ENCODE measurements at places on chromosomes 5 and 9.

GRCh38 chr9:14924230-14925219 is 14.3 kb upstream of the FREM1 start:
- no peak for DNase-seq

GRCh38 chr9:133771486-133772482 is 33.6 kb upstream of the SARDH start:
- no peak for DNase-seq

GRCh38 chr9:77507212-77507961 is 140.7 kb downstream of the GNA14 start:
- DNase-seq: no peak

DNA sequence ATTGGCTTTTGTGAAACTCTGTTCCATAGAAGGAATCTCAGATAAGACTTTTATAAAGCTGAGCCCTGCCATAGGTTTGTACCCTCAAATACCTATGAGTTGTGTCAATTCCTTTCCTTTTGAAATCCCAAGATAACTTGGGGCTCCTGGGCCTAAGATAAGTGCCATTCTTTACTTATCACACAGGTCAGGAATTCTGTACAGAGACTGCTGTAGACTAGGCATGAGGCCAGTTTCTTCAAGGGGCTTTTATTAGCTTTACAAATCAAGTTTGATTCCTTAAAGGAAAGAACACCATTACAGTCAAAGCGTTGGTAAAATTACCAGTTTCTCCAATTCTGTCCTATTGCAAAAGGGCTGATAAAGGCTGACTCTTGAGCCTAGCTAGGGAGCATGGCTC is 39.2 kb downstream of the SHC3 start:
- no peak for DNase-seq

DNA sequence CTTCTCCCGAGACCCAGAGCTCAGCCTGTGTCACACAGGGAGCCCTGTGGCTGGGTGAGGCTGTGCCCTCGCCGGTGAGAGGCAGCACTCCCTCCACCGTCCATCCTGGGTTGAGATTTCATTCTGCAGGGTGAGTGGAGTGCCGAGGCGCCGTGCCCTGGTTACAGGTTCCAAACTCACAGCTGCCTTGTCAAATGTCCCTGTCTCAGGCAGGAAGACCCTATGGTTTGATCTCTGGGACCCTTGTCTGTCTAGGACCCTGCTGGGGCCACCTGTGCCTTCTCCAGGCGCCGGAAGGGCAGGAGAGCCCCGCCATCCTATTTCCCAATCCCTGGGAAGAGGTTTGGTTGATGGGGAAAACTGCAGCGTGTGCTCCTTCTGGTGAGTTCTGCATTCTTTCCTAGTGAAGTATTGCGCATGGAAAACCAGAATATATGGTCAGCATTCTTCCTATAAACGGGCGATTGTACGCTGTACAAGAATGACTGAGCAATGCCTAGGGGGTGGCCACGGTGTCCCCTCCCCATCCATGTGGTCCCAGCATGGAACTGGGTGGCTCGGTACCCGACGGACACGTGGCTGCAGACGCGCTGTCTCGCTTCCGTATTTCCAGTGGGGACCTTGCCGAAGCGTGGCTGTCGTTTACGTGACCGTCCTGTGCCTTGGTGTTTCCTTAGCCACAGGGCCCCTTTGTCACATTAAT is 95.9 kb upstream of the COL5A1 start:
- DNase-seq: no peak

DNA sequence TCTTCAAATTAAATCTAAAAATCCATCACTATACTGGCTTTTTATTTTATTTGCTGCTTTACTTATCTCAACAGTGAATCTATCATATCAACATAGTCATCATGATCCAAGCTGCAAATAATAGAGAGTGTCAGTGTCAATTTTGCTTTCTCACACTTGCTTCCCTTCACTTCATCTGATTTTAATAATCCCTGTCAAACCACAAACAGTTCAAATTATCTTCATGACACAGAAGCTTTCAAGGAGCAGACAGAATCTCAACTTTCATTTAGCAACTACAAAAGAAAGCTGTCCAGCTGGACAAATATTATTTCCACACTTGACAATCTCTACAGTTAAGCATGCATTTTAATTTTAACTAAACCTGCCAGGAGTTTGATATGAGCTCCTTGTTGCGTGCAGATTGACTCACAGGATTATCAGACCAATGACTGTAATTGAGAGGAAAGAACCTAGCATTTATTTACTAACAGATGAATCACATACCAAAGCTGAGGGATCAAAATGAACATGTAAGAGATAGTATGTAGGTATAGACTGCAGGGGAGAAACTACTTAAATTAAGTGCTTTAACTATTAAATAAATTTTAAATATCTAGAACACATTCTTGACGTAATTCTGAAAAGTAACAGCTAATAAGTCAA is 56.0 kb downstream of the KIAA0825 start:
- no peak for DNase-seq

GRCh38 chr5:171205375-171205774 is 103.7 kb upstream of the TLX3 start:
- DNase-seq: no peak

GRCh38 chr5:138832218-138832617 is 42.9 kb downstream of the LRRTM2 start:
- no peak for DNase-seq

GRCh38 chr9:93684161-93684765 is 107.9 kb downstream of the PHF2 start:
- no peak for DNase-seq
